ENCODE measurements at places on chromosomes 4 and X. TPM values are rescaled to one million over a fixed set of nuclear protein-coding genes. Genes with fewer than 3 reads are reported as not detected.

MAGEC3 gene
- not detected for total RNA-seq

PRSS12 gene
- total RNA-seq = 0.42 TPM

PAGE1 gene
- total RNA-seq = not detected

GPRIN3 gene
- 2.5 TPM for total RNA-seq

POU3F4 gene
- total RNA-seq = not detected

SLC9B2 gene
- 24.9 TPM for total RNA-seq

PRRG3 gene
- total RNA-seq = 1.3 TPM

SLC2A9 gene
- total RNA-seq = 6.5 TPM

GCNA gene
- 1.0 TPM for total RNA-seq

AKAP14 gene
- not detected for total RNA-seq

TMPRSS11B gene
- total RNA-seq = 0.40 TPM

PHOX2B gene
- not detected for total RNA-seq

GRCh38 chr4:138298866-138299265 is 56.7 kb upstream of the SLC7A11 start:
- ATAC-seq = no peak

DNA sequence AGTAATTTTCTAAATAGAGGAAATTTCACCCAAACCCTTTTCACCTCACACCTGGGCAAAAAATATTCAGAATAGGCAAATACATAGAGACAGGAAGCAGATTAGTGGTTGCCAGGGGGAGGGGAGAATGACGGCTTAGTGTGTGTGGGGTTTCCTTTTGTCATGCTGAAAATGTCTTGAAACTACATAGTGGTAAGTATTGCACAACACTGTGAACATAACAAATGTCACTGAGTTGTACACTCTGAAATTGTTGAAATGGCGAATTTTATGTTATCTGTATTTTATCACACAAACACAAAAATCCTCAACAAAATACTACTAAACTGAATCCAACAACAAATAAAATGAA is 60.7 kb upstream of the PLAC1 start:
- no peak for ATAC-seq

- ATAC-seq = no peak
Observed at GRCh38 chr4:162366146-162366545, 202.3 kb upstream of the FSTL5 start.

GRCh38 chr4:151260526-151260925 is 16.4 kb upstream of the PRSS48 start:
- ATAC-seq = no peak

- ATAC-seq = peak; percentile 86
Observed at GRCh38 chr4:128835498-128836222, 26.2 kb downstream of the JADE1 start.

DNA sequence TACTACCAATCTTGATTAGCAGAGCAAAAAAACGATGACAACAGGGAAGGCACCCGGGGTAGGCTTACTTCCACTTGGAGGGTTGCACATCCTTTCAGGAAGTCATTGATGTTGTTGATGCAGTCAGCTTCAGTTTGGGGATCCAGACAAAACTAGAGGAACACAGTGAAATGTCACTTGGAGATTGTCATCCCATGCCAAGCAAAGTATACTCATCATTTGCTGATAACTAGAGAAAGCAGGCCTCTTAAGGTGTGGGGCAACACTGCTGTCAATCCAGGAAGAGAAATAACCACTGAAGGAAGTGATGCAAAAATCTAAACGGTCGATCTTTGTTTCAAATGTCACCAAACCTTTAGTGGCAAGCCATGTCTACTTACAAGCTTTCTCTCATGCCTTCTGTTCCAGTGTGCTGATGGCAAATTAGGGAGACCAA is 1.4 kb downstream of the ARHGEF6 start:
- no peak for ATAC-seq

GRCh38 chrX:111759686-111760085 is 78.7 kb downstream of the ALG13 start:
- ATAC-seq = no peak

DNA sequence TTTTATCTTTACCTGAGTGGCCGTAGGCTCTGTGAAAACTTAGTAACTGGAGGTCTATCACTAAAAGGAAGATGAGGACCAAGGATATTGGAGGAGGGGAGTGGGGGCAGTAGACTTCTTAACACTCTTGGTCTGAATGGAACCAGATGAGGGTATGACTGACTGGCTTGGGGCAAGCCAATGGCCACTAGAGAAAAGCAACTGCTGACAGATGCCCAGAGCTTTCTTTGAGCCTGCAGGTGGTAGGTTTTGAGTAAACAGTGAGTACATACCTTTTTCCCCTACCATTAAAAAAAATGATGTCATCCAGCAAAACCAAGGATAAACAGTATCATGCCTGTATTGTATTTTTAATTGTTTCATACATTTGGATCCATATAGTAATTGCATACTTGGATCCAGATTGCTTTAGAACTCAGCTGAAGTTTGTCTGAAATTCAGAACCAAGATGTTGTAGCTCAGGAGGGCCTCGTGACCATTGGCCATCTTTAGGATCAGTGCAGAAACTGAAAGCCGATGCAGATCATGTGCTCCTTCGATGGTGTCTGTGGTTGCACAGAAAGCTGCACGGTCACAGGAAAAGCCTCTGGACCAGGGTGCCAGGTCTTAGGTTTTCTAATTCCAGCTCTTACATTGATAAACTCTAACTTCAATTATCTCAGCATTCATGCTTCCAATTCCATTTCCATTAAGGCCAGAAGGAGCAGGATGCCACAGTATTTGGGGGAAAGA is 131.0 kb downstream of the PDGFRA start:
- ATAC-seq = no peak

GRCh38 chr4:186633844-186634243 is 78.5 kb upstream of the MTNR1A start:
- ATAC-seq = no peak

DNA sequence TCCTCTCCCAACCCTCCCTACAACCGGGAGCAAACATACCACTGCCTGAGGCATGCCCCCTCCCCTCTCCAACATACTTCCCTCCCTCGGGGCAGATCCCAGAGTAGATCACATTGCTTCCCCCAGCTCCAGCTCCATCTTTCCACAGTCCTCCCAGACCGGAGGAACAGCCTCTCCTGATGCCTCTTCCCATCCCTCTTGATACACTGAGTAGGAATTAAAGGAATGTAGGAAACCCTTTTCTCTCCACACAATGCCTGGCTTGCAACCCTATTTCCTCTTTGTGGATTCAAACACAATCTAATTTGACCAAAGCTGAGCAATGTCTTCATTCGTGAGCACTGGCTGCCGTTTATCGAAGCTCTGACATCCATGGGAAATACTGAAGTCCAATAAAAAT is 339.8 kb downstream of the BCOR start:
- no peak for ATAC-seq

DNA sequence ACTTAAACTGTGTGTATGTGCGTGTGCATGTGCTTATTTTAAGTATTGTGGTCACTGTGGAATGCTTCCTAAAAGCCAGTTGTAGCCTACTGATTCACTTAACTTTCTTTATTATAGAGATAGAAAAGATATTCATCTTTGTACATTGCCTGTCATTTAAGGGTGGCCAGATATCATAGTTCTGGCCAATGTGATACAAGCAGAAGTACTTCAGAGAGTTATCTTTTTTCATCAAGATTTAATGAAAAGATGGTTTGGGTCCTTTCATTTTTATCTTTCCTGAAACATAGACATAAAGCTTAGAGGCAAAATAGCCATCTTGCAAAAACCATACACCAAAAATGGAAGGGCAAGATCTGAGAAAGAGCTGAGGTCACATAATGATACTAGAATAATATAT is 744.7 kb upstream of the ADGRL3 start:
- ATAC-seq = no peak

DNA sequence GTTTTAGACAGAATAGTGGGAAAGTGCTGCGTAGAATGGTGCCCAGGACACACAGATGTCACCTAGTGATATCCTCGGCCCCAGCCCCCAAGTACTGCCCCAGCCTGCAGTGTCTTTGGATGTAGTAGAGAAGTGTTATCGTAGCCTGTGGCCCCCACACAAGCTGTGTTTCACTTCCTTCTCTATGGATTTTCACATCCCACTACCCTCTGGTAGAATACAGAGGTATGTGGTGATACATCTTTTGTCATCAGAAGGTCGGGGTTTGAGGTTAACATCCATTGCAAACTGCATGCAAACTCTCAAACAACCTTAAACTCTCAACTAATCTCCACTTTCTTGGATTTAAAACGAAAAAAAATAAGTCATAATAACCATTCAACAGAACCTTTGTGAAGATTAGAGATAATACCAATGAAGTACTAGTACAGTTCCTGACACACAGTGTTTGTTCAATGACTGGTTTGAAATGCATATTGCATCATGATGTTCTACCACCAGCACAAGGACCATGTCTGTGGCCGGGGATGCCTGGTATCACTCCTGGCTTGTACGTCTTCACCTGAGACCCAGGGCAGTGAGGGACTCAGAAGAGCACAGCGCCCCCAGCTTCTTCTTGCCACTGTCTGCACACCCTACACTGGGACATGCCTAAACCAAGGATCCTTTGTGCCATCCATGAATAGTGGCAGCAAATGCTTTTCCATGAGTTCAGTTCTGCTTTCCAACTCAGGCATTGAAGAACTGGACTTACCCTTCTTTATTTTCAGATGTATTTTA is 267.3 kb downstream of the DCTD start:
- ATAC-seq = no peak

DNA sequence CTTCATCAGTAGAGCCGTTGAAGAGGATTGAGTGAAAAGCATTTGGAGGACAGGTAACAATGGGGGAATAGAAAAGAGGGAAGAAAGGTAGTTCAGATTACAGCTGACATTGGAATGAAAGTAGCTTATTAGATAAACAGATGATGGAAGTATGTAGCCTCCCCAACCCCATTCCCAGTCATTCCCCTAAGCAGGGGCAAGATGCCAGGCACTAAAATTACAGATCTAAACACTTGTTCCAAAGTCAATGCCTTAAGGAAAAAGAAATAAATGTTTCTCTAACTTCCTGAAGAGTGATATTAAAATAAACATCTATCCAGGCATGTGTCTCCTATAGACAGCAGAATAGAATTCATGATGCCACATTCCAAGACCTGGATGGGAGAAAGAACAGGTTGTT is 350.8 kb downstream of the PDGFC start:
- ATAC-seq = no peak

GRCh38 chr4:7865533-7865932 is 74.1 kb downstream of the AFAP1 start:
- no peak for ATAC-seq

GRCh38 chr4:119781044-119781443 is 152.4 kb upstream of the PDE5A start:
- no peak for ATAC-seq

DNA sequence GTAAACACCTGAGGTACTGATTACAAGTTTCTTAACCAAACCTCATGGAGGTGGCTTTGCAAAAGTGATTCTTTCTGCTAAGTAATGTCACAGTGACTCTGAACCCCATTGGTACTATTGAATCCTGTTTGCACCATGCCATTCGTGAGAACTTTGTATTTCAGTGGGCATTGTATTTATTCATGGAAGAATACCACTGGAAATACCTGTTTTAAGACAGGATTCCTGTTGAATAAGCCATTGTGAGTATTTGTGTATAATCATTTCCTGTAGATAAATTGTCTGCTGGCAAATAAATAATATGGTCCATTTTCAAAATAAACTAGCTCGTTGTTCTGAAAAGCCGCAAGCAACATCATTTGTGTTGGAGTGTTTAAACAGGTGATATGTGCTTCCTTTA is 136.4 kb upstream of the GUCY1A1 start:
- no peak for ATAC-seq

DNA sequence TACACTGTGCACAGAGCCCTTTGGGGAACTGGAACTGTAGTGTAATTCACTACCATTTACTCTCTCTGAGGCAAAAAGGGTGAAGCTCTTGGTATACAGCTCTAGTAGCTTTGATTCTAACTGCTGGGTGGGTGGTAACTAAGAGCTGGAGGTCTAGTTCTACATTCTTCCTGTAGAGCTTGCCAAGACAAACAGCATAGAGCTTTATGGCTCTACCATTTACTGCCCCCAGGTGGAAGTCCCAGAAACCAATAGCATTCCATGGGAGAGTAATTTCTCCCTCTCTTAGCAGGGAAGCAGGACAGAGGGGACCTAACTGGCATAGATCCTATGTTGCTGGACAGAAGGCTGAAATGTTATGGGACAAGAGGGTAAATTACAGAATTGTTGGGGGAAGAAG is 26.7 kb downstream of the HDAC8 start:
- no peak for ATAC-seq

DNA sequence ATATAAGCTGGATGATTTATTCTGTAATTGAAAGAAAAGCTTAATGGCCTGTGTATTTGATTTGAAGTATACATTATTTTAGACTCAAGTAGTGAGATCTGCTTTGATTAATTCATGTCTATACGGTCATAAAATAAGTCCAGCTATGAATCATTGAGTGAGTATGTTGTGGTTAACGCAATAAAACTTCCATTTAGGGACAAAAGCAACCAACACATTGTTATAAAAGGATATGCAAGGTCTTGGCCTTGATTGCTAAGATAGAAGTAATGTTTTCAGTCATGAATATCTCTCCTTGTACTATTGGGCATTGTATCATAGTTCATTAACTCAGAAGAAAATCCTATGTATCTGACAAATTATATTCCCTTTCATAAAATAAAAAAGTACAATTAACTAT is 162.1 kb downstream of the EPHA5 start:
- no peak for ATAC-seq

- no peak for ATAC-seq
Observed at GRCh38 chrX:112048707-112049106, 33.9 kb downstream of the TRPC5 start.

GRCh38 chrX:79081895-79082512 is 62.5 kb upstream of the GPR174 start:
- no peak for ATAC-seq

GRCh38 chr4:40479378-40479777 is 144.2 kb downstream of the CHRNA9 start:
- no peak for ATAC-seq

GRCh38 chr4:73086095-73086868 is 16.8 kb upstream of the COX18 start:
- ATAC-seq = no peak

DNA sequence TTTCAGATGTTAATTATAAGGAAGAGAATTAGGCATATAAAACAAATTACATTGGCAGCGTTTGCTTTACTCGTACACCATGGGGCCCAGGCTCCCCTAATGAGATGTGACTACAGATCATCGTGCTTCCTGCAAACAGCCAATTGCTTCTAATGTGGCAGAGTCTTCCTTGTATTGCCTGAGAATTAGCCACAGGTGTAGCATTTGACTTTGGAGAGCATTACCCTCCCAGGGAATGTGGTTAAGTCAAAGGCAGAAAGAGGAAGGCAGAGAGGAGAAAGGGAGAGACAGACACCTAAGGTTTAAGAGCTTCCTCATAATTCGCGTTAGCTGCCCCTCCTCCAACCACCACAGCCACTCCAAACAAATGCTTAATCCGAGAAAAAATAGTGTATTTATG is 97.0 kb downstream of the MID1IP1 start:
- no peak for ATAC-seq

- ATAC-seq = no peak
Observed at GRCh38 chr4:129641179-129641578, 545.2 kb downstream of the C4orf33 start.
